ENCODE measurements at places on chromosomes 12 and 14.

DNA sequence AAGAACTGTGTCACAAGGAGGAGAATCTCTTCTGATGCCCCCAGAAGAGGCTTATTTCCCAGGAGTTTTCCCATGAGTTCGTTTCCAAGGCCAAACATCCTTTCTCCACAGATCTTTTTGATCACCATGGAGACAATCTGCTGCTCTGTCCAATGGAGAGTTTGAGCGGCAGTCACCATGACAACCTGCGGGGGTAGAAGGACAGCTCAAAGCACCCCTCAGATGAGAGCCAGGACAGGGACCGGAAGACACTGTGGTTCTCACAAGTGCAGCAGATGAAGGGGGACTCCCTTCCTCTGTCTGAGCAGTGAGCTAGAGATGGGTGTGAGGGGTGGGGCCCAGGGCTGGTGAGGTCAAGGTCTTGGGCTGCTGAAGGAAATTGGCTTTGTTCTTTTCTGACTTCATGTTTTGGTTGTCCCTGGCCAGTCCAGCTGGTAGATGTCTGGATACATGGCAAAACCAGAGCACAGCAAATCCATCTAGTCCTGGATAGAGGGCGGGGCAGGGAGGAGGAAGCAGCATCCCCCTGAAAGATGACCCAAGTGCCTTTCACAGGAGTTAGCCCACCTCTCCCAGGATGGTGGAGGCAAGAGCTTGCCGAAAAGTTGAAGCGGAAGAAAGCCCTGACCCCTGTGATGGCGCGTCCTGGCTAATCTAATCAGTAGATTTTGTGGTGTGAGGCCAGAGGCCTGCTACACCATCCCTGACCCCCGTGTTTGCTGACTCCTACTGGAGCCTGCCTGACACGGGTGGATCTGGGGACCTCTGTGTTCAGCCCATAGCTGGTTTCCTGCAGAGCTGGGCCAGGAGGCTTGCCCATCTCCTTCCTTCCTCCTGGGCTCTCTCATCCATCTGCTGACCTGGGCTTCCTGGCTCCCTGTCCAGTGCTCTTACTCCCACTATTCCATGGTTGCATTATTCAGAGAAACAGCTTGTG is 24.4 kb downstream of the DHRS2 start:
- DNase-seq, result peak; percentile 27

DNA sequence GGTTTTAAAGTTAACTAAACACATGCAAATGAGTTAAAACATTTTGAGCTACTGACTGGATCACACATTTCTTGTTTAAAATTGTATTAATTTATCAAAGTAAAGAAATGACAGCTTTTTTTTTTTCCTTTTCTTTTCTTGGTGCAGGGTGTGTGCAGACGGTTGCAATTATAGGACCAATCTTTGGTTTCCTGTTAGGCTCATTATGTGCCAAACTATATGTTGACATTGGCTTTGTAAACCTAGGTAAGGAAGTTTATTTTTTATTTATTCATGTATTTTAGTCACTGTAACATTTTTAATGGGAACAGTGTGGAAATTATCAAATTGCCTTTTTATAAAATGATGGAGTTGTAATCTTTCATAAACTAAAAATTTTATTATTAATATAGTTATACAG is 21.9 kb downstream of the SLCO1C1 start:
- DNase-seq, result no peak

GRCh38 chr12:50749459-50749882 is 14.4 kb upstream of the ATF1 start:
- no peak for DNase-seq

DNA sequence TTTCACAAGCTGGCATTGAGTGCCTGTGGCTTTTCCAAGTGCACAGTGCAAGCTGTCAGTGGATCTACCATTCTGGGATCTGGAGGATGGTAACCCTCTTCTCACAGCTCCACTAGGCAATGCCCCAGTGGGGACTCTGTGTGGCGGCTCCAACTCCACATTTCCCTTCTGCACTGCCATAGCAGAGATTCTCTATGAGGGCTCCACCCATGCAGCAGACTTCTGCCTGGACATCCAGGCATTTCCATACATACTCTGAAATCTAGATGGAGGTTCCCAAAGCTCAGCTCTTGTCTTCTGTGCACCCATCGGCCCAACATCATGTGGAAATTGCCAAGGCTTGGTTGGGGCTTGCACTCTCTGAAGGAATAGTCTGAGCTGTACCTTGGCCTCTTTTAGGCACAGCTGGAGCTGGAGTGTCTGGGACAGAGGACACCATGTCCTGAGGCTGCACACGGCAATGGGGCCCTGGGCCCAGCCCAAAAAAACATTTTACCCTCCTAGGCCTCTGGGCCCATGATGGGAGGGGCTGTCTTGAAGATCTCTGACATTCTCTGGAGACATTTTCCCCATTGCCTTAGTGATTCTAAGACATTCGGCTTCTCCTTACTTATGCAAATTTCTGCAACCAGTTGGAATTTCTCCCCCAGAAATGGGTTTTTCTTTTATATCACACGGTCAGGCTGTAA is 313.3 kb upstream of the SFSWAP start:
- no peak for DNase-seq

GRCh38 chr14:96065661-96066459 is 26.7 kb downstream of the C14orf132 start:
- DNase-seq, result no peak

GRCh38 chr12:46266382-46266791 is 2.5 kb downstream of the SLC38A1 start:
- DNase-seq, result no peak

GRCh38 chr14:68349900-68350629 is 442.8 kb downstream of the ZFP36L1 start:
- DNase-seq, result no peak

DNA sequence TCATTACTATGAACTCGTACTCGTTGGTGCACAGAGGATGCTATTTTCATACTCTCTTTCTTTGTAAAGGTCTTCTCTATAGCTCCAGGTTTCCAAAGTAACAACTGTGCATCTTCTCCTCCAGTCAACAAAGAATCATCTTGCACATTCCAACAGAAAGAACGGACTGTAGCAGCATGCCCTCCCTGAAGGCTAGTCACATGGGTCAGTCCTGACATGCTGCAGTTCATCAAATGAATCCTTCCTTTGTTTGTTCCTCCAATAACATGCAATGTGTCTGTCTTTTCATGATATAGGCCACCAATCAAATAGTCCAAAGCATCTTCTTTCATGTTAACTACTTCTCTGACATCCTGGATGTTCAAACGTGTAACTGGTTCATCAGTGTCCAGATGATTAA is 42.9 kb downstream of the WDR89 start:
- no peak for DNase-seq

GRCh38 chr12:53365245-53365904 is 14.6 kb upstream of the SP1 start:
- no peak for DNase-seq

- DNase-seq, result no peak
Observed at GRCh38 chr14:95322651-95323050, 2.9 kb upstream of the CLMN start.

- DNase-seq, result no peak
Observed at GRCh38 chr12:76940671-76941445, 62.0 kb upstream of the CSRP2 start.

- no peak for DNase-seq
Observed at GRCh38 chr14:101363880-101364391, 197.4 kb upstream of the DIO3 start.

- DNase-seq, result no peak
Observed at GRCh38 chr14:78946949-78947348, 776.8 kb downstream of the NRXN3 start.

DNA sequence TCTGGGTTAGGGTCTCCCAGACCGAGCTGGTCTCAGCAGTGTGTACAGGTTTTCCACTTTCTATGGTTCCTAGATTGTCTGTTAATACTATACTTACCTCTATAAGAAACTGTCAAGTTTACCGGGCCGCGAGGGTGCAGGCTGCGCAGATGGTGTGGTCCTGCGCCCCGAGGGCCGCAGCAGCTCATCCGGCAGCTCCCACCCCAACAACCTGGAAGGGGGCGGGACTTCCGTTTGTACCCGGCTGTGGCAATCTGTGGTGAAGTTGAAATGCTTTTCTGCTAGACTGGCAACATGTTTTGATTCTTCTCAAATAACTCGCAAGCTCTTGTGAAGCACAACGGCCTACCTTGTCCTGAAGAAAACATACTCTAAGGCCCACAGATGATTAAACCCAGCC is at the start of gene CLEC9A:
Gene CLEC9A (plus strand): TSS at position 237 of the 400 bp plus-strand sequence. CDS start 22,006 bp downstream, outside the sequence.
- no peak for DNase-seq

GRCh38 chr12:91211866-91212265 is 29.2 kb upstream of the DCN start:
- no peak for DNase-seq

DNA sequence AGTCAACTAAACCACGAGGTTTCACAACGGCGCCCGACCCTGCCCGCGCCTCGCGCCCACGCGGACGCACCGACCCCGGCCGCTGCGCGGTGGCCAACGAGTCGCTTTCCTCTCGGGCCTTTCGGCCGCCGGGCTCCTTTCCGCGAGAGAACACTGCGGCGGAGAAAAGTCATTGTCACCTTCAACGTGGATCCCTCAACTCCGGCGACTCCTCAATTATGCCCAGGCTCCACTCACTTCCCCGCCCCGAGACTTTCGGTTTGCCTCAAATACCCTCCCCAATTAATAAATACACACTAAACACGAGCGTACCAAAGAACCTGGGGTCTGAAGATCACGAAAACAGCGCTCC is 450 bp downstream of the SINHCAF start:
- no peak for DNase-seq

- DNase-seq, result no peak
Observed at GRCh38 chr14:89368490-89369477, 48.2 kb downstream of the FOXN3 start.

GRCh38 chr12:54549774-54550451 is 512 bp downstream of the PDE1B start:
- DNase-seq, result no peak

- DNase-seq, result no peak
Observed at GRCh38 chr14:52352061-52352491, 38.0 kb downstream of the PTGER2 start.

- DNase-seq, result no peak
Observed at GRCh38 chr12:3534511-3534910, 43.5 kb downstream of the PRMT8 start.

DNA sequence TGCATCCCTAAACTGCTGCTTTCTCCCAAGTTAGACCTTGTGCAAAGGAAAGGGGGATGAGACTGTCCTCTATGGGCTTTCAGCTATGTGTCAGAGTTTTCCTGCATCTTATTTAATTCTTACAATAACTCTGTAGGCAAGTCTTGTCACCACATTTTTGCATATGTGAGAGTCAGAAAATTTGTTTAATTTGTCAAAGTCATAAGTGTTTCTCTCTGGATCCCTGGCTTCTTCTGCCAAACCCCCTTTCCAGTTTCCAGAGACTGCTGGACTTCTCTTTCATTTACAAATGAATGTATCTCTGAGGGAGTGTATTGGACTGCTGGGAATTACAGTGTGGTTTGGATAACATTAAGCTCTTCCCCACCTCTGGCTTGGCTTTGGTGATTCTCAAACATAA is 877.6 kb upstream of the SEL1L start:
- no peak for DNase-seq

DNA sequence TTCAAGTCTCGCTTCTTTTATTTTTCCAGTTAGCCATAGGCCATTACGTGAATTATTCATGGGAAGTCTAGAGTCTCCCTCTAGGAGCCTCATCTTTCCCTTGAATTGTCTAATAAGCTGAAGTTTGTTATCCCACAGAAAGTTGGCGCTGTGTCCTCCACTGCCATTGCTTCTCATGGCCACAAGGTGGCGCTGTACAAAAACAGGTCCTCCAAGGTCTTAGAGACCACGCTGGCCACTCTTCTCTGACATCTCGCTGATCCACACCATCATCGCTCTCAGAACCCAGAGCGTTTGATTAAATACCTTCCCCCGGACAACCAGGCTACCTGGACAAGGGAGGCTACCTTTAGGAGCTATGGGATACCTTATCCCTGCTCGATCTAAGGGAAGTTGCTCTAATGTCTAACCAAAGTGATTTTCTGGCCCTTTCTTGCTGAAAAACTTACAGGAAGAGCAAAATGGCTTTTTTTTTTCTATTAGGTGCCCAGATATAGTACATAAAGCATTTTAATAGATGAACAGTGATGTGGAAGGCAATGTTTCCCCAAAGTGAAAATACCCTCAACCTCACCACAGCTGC is 110.0 kb downstream of the CCDC60 start:
- DNase-seq, result no peak

- DNase-seq, result no peak
Observed at GRCh38 chr14:58296726-58297125, 1.6 kb upstream of the ARID4A start.

DNA sequence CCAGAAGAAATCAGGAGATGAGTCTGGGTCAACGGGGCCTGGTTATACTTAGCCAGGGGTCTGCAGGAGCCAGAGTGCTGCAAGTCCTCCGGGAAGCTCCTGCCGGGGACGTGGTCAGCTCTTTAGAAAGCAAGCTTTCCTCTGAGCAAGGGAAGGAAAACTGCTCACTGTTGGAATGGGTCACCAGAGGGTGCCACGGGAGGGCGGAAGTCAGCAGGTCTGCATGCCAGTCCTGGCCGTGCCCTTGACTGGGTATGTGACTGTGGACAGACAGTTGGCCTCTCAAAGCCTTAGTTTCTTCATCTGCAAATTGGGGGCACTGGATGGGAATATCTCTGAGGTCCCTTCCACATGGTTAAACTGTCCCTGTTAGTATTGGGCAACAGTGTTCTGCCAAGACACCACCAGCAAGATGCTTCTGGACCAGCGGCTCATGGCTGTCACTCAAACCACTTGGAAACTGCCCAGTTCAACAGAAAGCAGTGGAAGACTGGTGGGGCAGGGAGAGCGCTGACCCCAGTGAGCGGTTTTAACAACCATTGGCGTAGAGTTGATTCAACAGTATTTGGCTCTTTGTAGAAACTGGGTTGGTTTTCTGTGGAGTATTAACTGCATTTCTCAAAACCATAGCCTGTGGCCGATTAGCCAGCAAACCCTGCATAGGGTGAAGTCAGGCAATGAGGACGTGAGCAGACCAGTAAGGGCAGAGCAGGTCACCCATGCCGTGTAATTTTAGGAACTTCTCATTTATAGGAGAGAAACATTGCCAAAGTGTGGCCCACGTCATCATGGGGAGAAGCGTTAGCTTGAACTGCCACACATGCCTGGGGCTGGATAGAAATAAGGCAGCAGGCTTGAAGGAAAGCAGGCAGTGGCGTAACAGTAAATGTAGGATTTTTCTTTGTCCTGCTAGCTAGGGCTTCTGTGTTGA is 163.9 kb upstream of the PRMT8 start:
- no peak for DNase-seq

DNA sequence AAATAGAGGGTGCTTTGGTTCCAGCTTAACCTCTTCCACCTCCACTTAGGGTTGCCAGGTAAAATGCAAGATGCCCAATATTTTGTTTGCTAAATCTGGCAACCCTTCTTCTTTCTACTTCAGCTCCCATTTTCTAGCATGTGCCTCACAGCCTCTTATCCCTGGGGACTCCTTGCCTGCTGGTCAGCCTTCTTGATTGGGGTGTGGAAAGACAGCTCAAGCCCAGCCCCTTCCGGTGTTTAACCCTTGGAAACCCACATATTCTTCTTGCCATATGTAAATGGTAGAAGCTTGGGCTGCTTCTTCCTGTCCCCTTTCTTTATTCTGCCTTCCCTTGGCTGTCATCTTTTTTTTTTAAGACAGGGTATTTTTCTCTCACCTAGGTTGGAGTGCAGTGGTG is 5.7 kb downstream of the SPIC start:
- no peak for DNase-seq

- DNase-seq, result no peak
Observed at GRCh38 chr14:27391331-27391730, 793.5 kb upstream of the NOVA1 start.
